Spleen (tissue), 13 donors: ENCODE measurements at places on chromosomes 5 and 9. TPM values are rescaled to one million over a fixed set of nuclear protein-coding genes. Genes with fewer than 3 reads are reported as not detected.

Gene PDE6A
- not detected for total RNA-seq

Gene MSMP
- not detected for total RNA-seq

GRCh38 chr5:1522601-1523479 lies 920 bp downstream of the LPCAT1 start:
- H3K4me1 ChIP-seq: peaks cover 72% of the 10 kb centered on the region
- H3K27me3 ChIP-seq: no peaks in the 10 kb centered on the region
- peak overlapping the region; percentile 73 for H3K4me3 ChIP-seq
- peak; percentile 90 for DNase-seq

DNA sequence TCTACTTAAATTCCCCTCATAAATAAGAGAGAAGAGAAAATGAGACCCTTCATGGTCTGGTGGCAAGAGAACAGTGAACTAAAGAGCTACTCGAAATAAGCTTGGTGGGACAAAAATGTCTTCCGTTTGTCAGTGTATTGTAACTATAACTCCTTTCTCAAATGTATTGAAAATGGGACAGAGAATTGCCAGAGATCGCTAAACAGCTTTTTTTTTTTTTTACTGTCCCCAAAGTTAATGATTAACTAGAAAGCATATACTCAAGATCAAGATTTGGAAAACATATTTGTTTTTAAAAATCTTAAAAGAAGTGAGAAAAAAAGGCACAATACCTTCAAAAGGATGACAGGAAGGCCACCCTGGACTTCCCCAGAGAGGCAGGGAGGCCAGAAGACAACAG lies 206.4 kb upstream of the CTNND2 start:
- no peak overlapping the region for H3K4me3 ChIP-seq
- DNase-seq: no peak
- H3K27me3 ChIP-seq: no peaks in the 10 kb centered on the region

Gene IRGM
- 1.5 TPM for total RNA-seq

Gene NUTM2G
- total RNA-seq: not detected

- no peak overlapping the region for H3K27ac ChIP-seq
- no peak for DNase-seq
- H3K27me3 ChIP-seq: no peaks in the 10 kb centered on the region
- no peak overlapping the region for H3K4me3 ChIP-seq
Observed at GRCh38 chr9:82021198-82021597, 32.6 kb downstream of the SPATA31D1 start.

GRCh38 chr5:179161901-179162300 lies 101.7 kb downstream of the ZNF354C start:
- no peak overlapping the region for H3K4me3 ChIP-seq
- no peaks in the 10 kb centered on the region for H3K4me1 ChIP-seq
- no peak overlapping the region for H3K27ac ChIP-seq
- peak; percentile 47 for DNase-seq
- H3K27me3 ChIP-seq: no peaks in the 10 kb centered on the region
- no peaks in the 10 kb centered on the region for H3K36me3 ChIP-seq

GRCh38 chr5:178454821-178455479 lies 135.2 kb downstream of the COL23A1 start:
- no peak overlapping the region for H3K27ac ChIP-seq
- H3K27me3 ChIP-seq: peaks cover 7% of the 10 kb centered on the region
- H3K36me3 ChIP-seq: no peaks in the 10 kb centered on the region
- peak; percentile 66 for DNase-seq
- H3K4me3 ChIP-seq: no peak overlapping the region
- H3K4me1 ChIP-seq: no peaks in the 10 kb centered on the region

- H3K4me3 ChIP-seq: no peak overlapping the region
- H3K27ac ChIP-seq: no peak overlapping the region
- no peaks in the 10 kb centered on the region for H3K36me3 ChIP-seq
- no peaks in the 10 kb centered on the region for H3K27me3 ChIP-seq
- H3K4me1 ChIP-seq: no peaks in the 10 kb centered on the region
- DNase-seq: no peak
Observed at GRCh38 chr5:73998489-73998888, 372.5 kb downstream of the ARHGEF28 start.

- peaks cover 89% of the 10 kb centered on the region for H3K4me1 ChIP-seq
- no peaks in the 10 kb centered on the region for H3K27me3 ChIP-seq
Observed at GRCh38 chr9:127973169-127974000, 7.4 kb downstream of the EEIG1 start.

GRCh38 chr5:52283221-52283620 lies 504.5 kb upstream of the ITGA1 start:
- no peak overlapping the region for H3K4me3 ChIP-seq
- H3K4me1 ChIP-seq: no peaks in the 10 kb centered on the region
- H3K36me3 ChIP-seq: no peaks in the 10 kb centered on the region
- H3K27ac ChIP-seq: no peak overlapping the region
- no peaks in the 10 kb centered on the region for H3K27me3 ChIP-seq
- DNase-seq: no peak

GRCh38 chr5:119011186-119011585 lies 22.8 kb upstream of the DTWD2 start:
- no peak overlapping the region for H3K27ac ChIP-seq
- no peaks in the 10 kb centered on the region for H3K27me3 ChIP-seq
- no peaks in the 10 kb centered on the region for H3K36me3 ChIP-seq
- no peak overlapping the region for H3K4me3 ChIP-seq
- peaks cover 8% of the 10 kb centered on the region for H3K4me1 ChIP-seq

DNA sequence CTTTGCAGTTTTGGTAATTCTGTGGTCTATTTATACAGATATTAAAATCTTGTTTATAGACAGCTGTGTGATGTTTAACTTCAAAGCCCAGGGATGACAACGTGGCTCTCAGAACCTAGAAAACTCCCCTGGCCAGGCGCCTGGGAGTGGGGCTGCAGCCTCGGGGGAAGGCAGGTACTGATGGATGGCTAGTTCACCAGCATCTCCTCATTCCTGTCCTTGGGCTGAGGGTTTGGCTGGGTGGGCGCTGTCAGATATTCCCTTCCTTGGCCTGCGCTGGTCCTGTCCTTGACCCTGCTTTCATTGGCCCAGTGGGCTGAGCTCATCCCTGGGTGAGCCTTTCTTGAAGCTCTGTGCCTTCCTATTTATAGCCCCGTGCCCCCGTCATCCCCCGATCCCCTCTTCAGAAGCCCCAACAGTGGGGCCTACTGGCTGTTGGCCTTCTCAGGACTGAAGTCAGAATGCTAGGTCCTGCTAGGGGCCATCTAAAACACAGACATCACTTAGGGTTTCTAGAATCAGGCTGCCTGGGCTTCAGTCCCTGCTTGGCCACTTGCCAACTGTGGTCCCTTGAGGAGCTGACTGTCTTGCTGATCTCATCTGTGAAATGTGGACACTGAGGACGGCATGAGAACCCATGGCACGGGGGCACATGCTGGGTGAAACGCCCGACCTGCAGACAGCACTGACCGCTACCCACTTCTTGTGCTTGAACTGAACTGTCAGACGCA lies 20.9 kb downstream of the SH3GLB2 start:
- no peak overlapping the region for H3K4me3 ChIP-seq
- no peak for DNase-seq
- H3K27me3 ChIP-seq: no peaks in the 10 kb centered on the region
- H3K4me1 ChIP-seq: peaks cover 13% of the 10 kb centered on the region
- peak overlapping the region; percentile 26 for H3K27ac ChIP-seq

GRCh38 chr9:137731947-137732813 lies 113.4 kb downstream of the EHMT1 start:
- DNase-seq: no peak
- no peak overlapping the region for H3K4me3 ChIP-seq
- no peaks in the 10 kb centered on the region for H3K27me3 ChIP-seq
- peaks cover 51% of the 10 kb centered on the region for H3K36me3 ChIP-seq

Gene AJM1
- 10.0 TPM for total RNA-seq

Gene KIF3A
- 7.9 TPM for total RNA-seq

DNA sequence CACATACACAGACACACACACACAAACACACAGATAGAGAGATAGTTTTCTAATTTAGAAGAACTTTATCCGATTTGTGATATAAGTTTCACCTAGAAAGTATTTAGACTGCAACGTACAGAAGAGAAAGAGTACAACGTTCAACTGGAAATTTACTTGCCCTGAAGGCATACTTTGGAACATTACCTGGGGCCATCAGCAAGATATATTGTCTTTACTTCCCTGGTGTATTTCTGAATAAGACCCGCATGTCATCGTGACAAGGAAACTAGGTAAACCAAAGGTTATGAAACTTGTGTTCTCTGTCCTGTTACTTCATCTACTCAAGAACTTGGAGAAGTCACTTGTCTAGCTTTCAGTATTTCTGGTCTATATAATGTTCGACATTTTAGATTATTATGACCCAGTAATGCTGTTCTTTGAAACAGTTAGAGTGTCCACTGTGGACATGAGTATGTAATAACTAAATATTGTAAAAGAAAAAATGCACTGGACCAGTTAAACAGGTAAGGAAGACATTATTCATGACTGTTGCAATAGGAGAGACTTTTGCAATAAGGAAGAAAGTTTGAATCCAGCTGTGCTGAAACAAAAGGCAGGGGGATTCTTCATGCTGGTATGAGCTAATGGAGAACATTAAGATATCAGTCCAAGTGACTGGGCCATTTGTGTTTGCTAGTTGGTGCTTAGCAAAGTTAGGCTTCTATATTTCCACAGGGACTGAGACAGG lies 1791.1 kb downstream of the MAT2B start:
- DNase-seq: no peak
- H3K27ac ChIP-seq: no peak overlapping the region
- H3K4me1 ChIP-seq: no peaks in the 10 kb centered on the region
- H3K4me3 ChIP-seq: no peak overlapping the region

Gene NR6A1
- total RNA-seq: 3.0 TPM

DNA sequence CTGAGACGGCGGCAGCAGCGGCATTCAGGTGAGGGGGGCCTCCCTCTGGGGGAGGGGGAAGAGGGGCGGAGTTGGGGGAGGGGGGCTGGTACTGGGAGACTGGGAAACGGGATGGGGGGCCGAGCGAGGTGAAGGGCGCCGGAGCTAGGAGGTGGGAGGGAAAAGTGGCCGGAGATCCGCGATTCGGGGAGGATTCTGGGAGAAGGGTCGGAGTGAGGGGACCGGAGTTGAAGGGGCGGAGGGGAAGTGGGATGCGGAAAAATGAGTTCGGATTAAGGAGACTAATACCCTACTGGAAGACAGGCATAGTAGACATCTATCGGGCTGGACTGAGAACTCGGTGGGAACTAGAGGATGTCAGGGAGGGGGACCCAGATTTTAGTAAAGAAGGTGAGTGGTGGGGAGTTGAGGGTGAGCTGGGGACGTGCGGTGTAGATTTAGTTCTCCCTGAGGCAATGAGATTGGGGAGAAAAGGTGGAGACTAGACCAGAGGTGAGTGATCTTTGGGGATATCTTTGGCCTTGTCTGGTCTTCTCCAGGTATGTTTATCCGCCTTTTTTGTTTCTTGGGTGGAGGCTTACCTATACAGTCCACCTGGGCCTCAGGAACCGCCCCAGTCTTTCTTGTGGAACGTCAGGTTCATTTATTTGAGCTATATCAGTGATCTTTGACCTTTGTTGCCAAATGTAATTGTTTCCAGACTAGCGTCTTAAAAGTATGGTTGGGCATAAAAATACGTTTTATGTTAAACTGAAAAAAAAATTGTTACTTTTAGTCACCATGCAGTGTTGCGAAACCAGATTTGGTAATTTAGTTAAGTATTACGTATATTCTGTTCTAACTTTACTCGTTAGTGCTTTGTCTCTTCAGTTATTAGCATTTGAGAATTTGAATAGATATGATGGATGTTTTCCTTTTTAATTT lies 632 bp downstream of the UBAP1 start:
- H3K4me3 ChIP-seq: peak overlapping the region; percentile 68
- H3K27me3 ChIP-seq: no peaks in the 10 kb centered on the region
- peaks cover 6% of the 10 kb centered on the region for H3K36me3 ChIP-seq
- peak overlapping the region; percentile 92 for H3K27ac ChIP-seq
- DNase-seq: no peak

- no peaks in the 10 kb centered on the region for H3K4me1 ChIP-seq
Observed at GRCh38 chr5:24854350-24854749, 209.6 kb upstream of the CDH10 start.

Gene LHFPL2
- 10.1 TPM for total RNA-seq

DNA sequence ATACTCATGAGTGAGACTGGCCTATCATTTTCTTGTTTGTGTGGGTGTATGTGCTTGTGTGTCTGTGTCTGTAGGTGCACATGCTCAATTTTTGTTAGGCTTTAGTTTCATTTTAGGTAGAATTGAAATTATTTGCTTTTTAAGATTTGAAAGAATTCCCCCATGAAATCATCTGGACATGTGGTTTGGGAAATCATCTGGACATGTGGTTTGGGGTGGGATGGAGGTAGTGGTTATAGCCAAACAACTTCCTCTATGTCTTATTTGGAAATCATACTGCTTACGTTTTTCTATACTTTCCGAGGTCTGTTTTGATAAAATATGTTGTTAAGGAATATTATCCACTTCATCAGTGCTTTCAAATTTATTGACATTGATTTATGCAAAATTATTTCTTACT lies 485.4 kb upstream of the CLINT1 start:
- no peak overlapping the region for H3K27ac ChIP-seq
- no peaks in the 10 kb centered on the region for H3K36me3 ChIP-seq
- no peaks in the 10 kb centered on the region for H3K4me1 ChIP-seq
- no peaks in the 10 kb centered on the region for H3K27me3 ChIP-seq
- DNase-seq: no peak
- H3K4me3 ChIP-seq: no peak overlapping the region

Gene ASPN
- total RNA-seq: 0.93 TPM

GRCh38 chr5:54700986-54701578 lies 183.5 kb downstream of the SNX18 start:
- no peak overlapping the region for H3K4me3 ChIP-seq
- H3K27ac ChIP-seq: no peak overlapping the region
- H3K36me3 ChIP-seq: no peaks in the 10 kb centered on the region
- H3K4me1 ChIP-seq: peaks cover 28% of the 10 kb centered on the region
- DNase-seq: no peak

Gene PTPN3
- total RNA-seq: 0.30 TPM

DNA sequence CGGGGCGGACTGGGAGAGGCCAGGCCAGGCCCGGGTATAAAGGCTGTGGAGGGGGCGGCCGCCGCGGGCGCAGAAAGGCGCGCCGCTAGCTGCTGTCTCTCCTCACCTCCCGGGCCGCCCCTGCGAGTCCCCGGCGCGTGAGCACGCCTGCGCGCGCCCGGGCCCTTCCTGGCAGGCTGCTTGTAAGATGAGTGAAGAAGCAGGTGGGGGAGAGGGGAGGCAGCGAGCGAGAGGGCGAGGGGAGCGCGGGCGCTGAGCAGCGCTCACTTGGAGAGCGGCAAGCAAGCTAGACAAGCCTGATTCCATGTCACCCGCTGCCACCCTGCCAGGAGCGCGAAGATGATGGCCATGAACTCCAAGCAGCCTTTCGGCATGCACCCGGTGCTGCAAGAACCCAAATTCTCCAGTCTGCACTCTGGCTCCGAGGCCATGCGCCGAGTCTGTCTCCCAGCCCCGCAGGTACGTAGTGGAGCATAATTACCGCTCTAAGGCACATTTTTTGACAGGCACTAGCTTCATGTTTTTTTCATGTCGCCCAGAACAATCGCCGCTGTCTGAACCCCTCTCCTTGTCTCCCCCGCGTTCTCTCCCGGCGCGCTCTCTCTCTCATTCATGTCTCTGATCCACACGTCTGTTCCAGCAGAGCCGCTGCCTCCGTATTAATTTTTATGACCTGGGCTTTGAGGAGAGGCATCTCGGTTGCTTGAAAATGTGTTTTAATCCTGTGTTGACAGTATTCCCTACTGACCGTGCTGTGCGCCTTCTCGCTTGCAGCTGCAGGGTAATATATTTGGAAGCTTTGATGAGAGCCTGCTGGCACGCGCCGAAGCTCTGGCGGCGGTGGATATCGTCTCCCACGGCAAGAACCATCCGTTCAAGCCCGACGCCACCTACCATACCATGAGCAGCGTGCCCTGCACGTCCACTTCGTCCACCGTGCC lies at the start of gene POU4F3:
POU4F3 (plus strand) TSS at position 66 of the 941 bp plus-strand sequence; CDS start at position 340, 274 bp downstream.
- no peaks in the 10 kb centered on the region for H3K4me1 ChIP-seq
- H3K27ac ChIP-seq: no peak within 1 kb of the TSS

Gene SUSD1
- total RNA-seq: 22.3 TPM

Gene THBS4
- 0.97 TPM for total RNA-seq

Gene CCDC192
- total RNA-seq: not detected

Gene CXXC5
- 64.4 TPM for total RNA-seq

Gene SLC2A6
- total RNA-seq: 22.9 TPM
